Pancreas (tissue), 10 donors: ENCODE measurements at places on chromosomes 5 and 9.

DNA sequence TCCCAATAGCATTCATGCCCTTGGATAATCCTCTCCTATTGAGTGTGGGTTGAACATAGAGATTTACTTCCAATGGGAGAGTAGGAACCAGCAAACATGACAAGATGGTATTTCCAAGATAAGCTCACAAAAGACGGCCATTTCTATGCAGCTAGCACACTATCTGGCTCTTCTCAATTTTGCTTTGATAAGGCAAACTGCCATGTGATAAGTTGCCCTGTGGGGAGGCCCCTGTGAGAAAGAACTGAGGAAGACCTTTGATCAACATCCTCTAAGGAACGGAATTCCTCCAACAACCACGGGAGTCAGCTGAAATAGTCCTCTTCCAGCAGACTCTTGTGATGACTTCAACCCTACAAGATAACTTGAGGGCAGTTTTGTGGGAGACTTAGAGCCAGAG, 211.9 kb upstream of the TRPM3 start:
- DNase-seq = no peak

DNA sequence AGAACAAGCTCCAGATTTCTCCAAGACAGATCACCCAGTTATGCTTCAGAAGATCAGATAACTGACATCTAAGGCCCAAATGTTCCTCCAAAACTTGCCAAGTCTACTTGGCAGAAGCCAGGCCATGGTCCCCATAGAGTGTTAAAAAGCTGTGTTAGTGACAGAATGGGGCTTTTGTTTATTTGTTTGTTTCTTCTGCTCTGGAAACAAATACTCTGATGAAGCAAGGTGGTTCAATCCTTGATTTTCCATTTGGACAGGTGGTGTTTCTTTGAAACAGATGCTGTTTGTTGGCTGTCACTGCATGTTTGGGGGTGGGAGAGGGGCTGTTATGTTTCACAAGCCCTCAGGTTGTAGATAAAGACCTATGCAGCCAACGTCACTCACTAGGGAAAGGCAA, 264.0 kb downstream of the FAM114A2 start:
- no peak for DNase-seq

DNA sequence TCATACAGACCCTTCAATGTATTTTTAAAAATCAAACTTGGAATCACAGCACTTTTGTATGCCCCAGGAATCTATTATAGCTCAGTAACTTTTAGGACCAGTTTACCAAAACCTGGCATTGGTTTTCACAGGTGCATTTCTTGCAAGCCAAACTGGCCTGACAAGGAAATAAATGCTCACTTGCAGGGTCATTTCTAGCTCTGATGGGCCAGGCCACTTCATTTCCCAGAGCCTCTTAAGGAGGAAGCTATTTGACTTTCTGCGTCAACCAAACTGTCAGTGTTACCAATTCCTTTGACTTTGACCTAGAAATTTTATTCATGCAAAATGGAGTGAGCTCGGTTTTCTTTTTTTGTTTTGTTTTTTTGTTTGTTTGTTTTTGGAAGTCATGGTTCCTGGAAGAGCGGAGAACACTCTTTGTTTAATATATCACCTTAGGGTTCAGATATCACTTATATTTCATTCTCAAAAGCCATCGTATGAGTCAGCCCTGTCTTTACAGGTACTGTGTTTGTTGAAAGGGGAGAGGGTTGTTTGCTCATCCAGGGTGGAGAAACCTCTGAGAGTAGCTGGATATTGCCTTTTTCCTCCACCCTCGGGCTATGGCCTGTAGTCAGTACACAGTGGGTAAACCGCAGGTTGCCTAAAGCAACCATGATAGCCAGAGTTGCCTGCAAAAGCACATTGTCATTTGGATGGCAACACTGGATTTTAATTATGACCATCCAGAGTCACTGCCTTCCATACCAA, 58.9 kb downstream of the GNA14 start:
- DNase-seq = no peak

DNA sequence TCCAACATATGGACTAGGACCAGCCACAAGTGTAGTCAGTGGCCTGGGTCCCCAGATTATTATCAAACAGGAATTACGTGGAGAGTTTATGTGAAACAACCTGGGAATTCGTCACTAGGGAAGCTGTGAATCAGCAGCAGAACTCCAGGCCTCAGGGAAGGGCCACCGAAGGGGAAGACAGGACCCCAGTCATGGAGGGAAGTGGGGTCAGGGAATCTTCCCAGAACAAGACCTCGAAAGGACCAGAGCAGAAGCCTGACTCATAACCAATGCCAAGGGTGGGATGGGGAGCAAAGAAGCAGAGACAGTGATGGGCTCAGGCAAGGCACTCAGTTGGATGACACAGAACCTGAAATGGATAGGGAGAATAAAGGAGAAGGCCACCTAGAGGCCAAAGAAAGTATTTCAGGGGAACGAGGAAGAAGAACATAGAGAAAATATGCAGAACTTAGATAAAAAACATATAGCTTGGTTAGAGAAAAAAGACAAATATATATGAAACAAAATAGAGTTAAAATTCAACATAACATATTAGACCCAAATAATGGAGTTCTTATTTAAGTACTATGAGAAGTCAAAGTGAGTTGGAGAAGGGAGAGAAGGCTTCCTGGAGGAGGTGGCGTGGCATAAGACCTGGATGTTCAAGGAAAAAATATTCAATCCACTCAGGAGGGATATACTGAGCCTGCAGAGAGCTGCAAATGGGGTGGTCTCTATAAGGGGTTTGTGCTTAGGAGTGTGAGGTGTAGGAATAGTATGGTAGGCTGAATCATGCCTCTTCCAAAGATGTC, 66.7 kb upstream of the CAST start:
- DNase-seq = no peak

DNA sequence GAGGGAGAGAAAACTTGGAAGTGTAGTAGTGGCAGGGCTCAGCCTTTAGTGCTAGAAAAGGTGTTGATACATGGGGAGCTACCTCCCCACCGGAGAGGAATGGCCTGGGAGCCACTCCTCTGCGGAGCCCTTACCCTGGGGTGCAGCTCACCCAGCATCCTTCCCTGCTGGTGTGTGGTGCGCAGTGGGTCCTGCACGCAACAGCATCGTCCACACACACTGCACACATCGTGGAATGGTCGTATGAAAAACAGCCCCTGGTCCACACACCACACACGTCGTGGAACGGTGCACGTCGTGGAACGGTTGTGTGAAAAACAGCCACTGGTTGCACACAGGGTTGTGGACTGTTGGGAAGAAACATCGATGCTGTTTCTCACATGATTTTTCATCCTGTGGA, 16.1 kb upstream of the AHRR start:
- no peak for DNase-seq
